ENCODE measurements at places on chromosomes 11 and 22. TPM values are rescaled to one million over a fixed set of nuclear protein-coding genes. Genes with fewer than 3 reads are reported as not detected.

Gene UPK2
- total RNA-seq, result 0.86 TPM

Gene TBX1
- total RNA-seq, result 4.1 TPM

Gene C11orf86
- total RNA-seq, result 61.9 TPM

Gene CHCHD10
- total RNA-seq, result 161 TPM

Gene GGTLC3
- not detected for total RNA-seq

Gene CTSD
- 522 TPM for total RNA-seq

Gene ACTN3
- total RNA-seq, result 0.06 TPM

Gene LRRC56
- 0.95 TPM for total RNA-seq

Gene TMEM9B
- total RNA-seq, result 39.0 TPM

Gene UCP3
- 1.1 TPM for total RNA-seq

Gene CHKB
- 15.2 TPM for total RNA-seq

Gene OR56A5
- not detected for total RNA-seq

Gene FOLH1
- total RNA-seq, result not detected

Gene P2RY6
- 2.8 TPM for total RNA-seq

Gene KCTD14
- total RNA-seq, result 1.6 TPM

Gene TUB
- total RNA-seq, result 7.1 TPM

Gene TMPRSS4
- 0.07 TPM for total RNA-seq

Gene ZFPL1
- 36.4 TPM for total RNA-seq

Gene BLID
- not detected for total RNA-seq

Gene PIK3C2A
- total RNA-seq, result 10.2 TPM

Gene C11orf42
- total RNA-seq, result not detected
